ENCODE measurements at places on chromosomes 3 and 15. TPM values are rescaled to one million over a fixed set of nuclear protein-coding genes. Genes with fewer than 3 reads are reported as not detected.

The CMTM7 gene
- total RNA-seq, result 60.2 TPM

- no peaks in the 10 kb centered on the region for H3K27me3 ChIP-seq
- no peak overlapping the region for H3K27ac ChIP-seq
- H3K4me1 ChIP-seq, result no peaks in the 10 kb centered on the region
Measured at GRCh38 chr3:105397974-105398373, 31.3 kb downstream of the ALCAM start.

GRCh38 chr3:108137460-108137814 is 46.6 kb upstream of the CD47 start:
- DNase-seq, result no peak
- no peaks in the 10 kb centered on the region for H3K27me3 ChIP-seq
- no peak overlapping the region for H3K4me3 ChIP-seq
- H3K4me1 ChIP-seq, result peaks cover 52% of the 10 kb centered on the region

DNA sequence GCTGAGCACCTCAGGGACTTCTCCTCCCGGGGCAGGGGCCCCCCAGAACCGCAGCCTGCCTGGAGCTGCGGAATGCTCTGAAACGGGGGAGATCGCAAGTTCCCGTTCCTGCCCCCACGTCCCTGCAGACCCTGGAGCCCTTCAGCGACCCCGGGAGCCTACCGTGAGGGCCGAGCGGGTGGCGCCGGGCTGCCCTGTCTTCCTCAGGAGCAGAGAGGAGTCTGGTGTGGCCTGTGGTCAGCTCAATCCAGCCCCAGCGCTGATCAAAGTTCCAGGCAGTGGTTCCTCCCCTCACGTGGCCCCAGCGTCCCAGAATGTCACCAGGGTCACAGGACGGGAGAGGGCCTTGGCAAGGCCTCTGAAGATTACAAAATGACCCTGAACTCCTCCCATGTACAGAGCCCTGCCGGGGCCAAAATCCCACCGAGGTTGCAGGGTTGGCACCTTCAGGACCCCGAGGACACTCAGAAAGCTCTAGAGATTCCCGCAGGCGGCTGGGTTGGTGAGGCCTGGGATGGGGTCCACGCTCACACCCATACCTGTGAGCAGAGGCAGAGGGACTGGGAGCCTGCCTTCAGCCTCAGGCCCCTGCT is at the start of gene CPN2:
TSS of gene CPN2 (minus strand) at position 249 of the 593 bp plus-strand sequence. CDS start 8,626 bp downstream, outside the sequence.
- DNase-seq, result no peak
- H3K27me3 ChIP-seq, result no peaks in the 10 kb centered on the region
- no peak within 1 kb of the TSS for H3K27ac ChIP-seq
- H3K36me3 ChIP-seq, result no peaks in the 10 kb centered on the region

- peaks cover 22% of the 10 kb centered on the region for H3K36me3 ChIP-seq
- peaks cover 6% of the 10 kb centered on the region for H3K4me1 ChIP-seq
- DNase-seq, result no peak
Measured at GRCh38 chr15:99651023-99651807, 82.0 kb downstream of the LYSMD4 start.

The SPATA12 gene
- total RNA-seq, result not detected

All from activated naive CD4-positive, alpha-beta T cell treated with anti-CD3 and anti-CD28 coated beads for 36 hours (primary cell).